ENCODE measurements at places on chromosomes 12 and 14.
A peak's percentile ranks its signal among the peaks of the same experiment; 100 is the strongest.

DNA sequence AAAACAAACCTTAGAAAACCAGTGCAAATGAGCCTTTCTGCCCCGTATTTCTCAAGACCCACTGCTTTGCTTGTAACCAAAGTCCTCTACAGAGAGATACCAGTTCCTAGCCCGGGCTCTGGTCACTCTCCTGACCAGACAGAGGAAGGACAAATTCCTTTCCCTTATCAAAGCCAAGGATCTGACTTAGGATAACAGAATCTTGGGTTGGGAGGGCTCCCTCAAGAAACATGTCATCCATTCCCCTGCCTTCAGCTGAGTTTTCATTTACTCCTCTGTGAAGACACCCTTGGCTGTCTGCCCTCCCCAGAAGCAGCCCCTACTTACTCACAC is 116.0 kb upstream of the PARP11 start:
- no peak for DNase-seq

DNA sequence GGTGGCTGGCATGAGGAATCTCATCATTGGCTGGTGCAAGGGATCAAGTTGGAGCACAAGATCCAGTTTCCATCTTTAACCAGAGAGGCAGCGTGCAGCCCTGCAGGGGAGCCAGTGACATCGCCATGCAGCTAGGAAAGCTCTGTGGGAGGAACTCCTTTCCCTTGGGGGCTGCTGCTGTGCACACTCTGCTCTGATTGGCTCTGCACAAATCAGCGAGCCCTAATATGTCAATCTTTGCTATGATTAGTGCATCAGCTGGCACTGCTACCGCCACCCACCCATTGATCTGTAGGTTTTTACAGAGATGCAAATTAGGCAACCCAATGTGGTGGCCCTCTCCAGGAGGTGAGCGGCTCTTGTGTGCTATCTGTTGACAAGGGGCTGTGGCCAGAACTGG is 262.6 kb downstream of the PCNX1 start:
- no peak for DNase-seq

GRCh38 chr14:92846162-92846897 is 52.2 kb downstream of the GOLGA5 start:
- DNase-seq, result no peak

DNA sequence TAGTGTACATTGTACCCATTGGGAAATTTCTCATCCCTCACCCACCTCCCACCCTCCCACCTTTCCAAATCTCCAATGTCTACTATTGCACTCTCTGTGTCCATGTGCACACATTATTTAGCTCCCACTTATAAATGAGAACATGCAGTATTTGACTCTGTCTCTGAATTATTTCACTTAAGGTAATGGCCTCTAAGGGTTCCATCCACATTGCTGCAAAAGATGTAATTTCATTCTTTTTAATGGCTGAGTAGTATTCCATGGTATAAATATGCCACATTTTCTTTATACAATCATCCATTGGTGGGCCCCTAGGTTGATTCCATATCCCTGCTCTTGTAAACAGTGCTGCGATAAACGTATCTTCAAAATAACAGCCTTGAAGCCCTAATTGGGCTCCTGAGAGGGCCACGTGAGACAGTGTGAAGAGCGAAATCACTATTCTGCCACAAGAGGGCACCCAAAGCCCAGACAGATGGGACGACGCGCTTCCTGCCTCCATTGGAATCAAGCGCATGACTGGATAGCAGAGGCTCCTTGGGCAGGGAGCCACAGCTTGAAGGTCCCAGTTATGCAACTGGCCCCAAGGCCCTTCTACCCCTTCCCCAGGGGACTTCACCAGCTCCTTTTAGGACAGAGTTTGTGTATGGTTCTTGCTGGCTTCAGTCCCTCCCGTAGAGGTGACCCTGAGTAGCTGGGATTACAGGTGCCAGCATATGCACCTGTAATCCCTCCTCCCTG is 21.3 kb upstream of the CD27 start:
- DNase-seq, result peak; percentile 88

GRCh38 chr14:93067088-93067487 is 48.6 kb downstream of the ITPK1 start:
- DNase-seq, result no peak

- DNase-seq, result no peak
Measured at GRCh38 chr12:56258820-56259183, 618 bp upstream of the ANKRD52 start.

- no peak for DNase-seq
Measured at GRCh38 chr12:43964961-43965360, 129.1 kb downstream of the TMEM117 start.

DNA sequence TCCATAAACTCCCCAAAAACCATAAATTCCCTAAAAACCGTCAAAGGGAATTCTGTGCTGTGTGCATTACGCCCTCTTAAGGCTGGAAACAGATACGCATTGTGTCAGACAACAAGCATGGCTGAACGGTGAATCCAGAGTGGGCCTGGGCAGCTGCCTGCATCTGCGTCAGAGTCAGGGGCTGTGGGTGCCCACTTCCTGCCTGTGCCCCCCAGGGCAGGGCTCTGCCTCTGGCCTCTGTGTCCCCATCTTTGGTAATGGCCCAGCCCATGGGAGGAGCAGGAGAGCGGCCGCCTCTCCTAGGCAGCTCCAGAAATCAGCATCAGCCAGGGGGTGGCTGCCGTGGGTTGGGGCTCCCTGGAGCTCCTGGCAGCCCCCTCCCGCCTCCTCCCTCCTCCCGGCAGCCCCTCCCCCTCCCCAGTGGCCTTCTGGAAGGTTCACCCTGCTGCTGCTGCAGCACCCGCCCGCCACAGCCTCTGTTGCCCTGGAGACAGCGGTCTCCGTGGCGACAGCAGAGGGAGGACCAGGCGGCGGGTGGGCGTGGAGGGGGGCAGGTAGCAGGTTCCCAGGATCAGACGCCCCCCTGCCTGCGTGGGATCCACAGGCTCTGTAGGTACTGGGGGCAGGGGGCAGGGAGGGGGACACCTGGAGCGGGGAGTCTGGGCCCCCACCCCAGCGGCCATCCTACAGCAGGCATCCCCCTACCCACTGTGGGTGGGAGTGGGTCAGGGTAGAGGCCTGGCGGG is 5.9 kb downstream of the MMP17 start:
- DNase-seq, result peak; percentile 58

DNA sequence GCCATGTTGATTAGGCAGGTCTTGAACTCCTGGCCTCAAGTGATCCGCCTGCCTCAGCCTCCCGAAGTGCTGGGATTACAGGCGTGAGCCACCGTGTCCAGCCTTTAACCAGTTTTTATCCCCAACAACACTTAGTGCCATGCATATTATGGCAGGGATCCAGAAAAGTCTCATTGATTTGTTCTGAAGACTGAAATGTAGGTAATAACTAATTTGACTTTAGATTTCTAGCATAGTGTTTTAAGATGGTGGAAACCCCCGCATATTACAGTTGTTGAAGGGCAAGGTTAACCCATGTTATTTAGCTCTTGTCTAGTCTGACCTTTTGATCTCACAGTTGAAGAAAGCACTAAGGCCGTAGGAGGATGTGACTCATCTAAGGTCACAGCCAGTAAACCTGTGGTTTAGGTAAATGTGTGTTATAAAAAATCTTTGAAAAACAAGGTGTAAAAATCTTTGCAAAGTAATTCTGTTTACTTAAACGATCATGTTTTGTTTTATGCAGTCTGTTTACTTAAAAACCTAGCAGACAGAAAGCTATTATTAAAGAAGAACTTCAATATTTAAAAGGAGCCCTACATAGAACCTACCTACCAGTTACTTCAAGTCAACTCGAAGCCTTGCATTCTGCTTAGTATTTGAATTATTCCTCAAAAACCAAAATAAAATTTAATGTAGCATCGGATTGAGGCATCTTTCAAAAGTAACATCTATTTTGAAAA is 24.8 kb downstream of the BICDL1 start:
- no peak for DNase-seq

- DNase-seq, result no peak
Measured at GRCh38 chr14:52885230-52885629, 65.6 kb downstream of the FERMT2 start.

DNA sequence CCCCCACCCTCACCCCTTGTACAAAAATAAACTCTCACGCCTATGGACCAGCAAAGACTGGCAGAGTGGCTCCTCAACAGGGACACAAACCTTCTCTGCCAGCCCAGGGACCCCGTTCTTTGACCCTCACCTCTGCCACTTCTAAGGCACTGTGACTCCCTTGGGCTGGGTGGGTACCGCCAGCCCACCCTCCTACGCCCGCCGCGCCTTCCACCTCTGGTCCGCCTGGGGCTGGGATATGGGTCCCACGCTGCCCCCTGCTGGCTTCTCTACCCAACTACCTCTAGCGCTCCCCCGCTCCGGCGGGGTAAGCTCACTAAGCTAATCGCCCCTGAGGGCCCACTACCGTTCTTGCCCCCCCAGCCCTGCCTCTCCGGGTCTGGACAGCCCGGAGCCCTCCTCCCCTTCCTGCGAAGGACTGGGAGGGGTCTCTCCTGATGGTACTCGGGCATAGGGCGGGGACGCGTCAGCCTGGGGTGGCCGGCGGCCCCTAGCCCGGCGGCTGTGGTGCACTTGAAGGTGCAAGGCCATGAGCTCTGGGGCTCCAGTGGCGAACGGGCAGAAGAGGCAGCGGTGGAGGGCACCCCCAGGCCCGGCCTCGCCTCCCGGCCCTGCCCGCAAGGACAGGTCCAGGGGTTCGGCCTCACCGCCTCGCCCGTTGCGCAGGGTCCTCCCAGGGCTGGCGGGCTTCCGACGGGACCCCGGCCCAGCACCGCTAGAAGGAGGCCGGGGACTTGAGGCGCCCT is 8.1 kb downstream of the ZNF219 start:
- DNase-seq, result no peak

- no peak for DNase-seq
Measured at GRCh38 chr14:51207621-51208020, 32.4 kb upstream of the TMX1 start.

GRCh38 chr12:43856972-43857371 is 21.1 kb downstream of the TMEM117 start:
- no peak for DNase-seq

- DNase-seq, result no peak
Measured at GRCh38 chr14:92585981-92586937, 72.7 kb downstream of the RIN3 start.

DNA sequence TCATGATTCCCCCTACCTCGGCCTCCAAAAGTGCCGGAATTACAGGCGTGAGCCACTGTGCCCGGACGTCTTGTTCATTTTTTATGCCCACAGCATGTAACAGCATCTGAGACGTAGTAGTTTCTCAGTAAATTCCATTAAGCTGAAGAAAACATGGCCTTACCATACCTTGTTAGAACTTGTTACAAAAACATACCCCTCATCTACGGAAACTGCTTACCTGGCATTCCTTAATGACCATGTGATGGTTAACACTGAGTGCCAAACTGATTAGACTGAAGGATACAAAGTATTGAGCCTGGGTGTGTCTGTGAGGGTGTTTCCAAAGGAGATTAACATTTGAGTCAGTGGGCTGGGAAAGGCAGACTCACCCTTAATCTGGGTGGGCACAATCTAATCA is 186.8 kb downstream of the CEP128 start:
- DNase-seq, result no peak

GRCh38 chr14:35385042-35385839 is 19.3 kb downstream of the NFKBIA start:
- DNase-seq, result no peak

GRCh38 chr12:116903818-116904217 is 6.9 kb upstream of the FBXW8 start:
- DNase-seq, result no peak

GRCh38 chr12:131799195-131799594 is 29.0 kb upstream of the MMP17 start:
- DNase-seq, result no peak

DNA sequence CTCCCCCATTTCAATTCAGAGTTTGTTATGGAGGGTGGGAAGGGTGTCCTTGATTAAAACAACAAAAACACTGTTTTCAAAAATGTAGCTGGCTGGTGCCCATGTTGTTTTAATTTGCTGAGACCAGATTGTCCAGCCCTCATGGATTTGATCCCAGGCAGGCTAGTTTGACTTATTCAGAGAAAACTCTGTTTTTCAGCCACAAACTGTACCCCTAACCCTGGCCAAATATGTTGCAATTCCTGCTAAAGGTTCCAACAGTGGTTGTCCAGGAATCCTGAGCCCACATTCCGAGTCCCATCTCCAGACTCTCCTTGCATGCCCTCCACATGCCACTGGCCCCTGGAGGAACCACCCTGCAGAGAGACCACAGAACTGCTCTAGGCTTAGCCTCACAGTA is 36.0 kb downstream of the MAP1LC3B2 start:
- no peak for DNase-seq

DNA sequence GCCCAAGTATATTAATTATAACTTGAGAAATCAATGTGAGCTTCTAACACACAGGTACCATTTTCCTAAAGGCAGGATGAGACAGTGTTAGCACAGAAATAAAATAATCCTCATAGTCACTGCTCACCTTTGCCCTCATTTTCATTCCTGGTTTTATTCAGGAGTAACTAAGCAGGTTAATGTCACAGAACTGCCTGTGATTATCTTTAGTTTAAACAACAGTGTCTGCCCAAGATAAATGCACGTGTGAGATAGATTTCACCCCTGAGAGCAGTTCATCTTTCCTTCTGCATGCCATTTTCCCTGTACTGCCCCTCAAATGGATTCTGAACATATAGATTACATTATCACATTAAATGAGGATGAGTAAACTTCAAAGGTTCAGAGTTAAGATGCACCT is 250.7 kb downstream of the RMST start:
- no peak for DNase-seq

GRCh38 chr12:105235281-105235731 is 668 bp downstream of the APPL2 start:
- no peak for DNase-seq

- DNase-seq, result peak; percentile 26
Measured at GRCh38 chr14:56120091-56120691, 2.0 kb downstream of the PELI2 start.

DNA sequence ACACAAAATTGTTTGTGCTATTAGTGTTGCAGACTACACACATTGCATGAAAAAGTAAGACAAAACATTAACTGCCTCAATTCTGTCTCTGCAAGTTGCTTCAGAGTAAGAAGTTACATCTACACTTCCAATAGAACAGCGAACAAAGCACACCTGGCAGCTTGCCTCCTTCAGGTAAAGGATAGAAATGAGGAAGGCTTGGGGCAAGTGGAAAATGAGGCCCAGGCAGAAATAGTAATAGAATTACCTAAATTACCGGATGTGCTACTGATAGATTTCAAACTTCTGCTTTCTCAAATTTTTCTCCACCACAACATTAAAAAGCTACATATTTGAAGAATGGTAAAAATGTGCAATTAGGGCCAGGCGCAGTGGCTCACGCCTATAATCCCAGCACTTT is 37.7 kb downstream of the CCDC175 start:
- no peak for DNase-seq

DNA sequence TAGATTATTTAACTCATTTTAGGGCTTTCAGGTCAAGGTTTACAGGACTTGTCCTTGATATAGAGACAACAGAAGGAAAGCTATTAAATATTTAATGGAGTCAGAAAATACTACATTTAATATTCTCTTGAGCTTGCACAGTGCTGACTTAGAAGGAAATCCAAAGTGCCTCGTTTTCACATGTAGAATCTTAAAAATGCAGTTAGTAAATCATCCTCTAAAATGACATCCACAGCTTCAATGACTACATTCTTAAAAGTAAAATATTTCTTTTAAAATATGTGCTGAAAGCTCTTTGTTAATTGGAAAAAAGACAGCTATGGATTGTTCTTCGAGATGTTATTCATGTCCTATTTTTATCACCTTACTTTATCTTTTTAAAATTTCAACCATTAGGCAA is 146.9 kb downstream of the KCNC2 start:
- DNase-seq, result no peak
